ENCODE measurements at places on chromosomes 3 and 15. TPM values are rescaled to one million over a fixed set of nuclear protein-coding genes. Genes with fewer than 3 reads are reported as not detected.
A peak's percentile ranks its signal among the peaks of the same experiment; 100 is the strongest.

GRCh38 chr15:88061452-88061851, 195.1 kb downstream of the NTRK3 start:
- no peak for DNase-seq

DNA sequence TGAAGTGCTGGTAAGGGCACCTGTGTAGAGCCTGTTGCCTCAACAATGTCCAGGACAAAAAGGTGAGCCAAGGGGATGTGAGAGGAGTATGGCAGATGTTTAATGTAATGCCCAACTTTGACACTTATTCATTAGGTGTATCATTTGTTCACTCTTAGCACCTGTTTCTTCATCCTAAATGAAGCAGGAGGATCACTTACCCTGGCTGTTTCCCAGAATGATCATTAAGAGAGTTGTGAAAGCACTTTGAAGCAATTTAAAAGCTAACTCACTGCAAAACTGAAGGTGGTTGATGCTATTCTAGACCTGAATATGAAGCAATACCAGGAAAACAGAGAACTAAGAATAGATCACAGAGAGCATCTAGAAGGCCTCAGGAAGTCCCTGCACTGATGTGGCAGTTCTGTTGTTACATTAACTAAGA, 3.4 kb upstream of the HHLA2 start:
- no peak for DNase-seq

DNA sequence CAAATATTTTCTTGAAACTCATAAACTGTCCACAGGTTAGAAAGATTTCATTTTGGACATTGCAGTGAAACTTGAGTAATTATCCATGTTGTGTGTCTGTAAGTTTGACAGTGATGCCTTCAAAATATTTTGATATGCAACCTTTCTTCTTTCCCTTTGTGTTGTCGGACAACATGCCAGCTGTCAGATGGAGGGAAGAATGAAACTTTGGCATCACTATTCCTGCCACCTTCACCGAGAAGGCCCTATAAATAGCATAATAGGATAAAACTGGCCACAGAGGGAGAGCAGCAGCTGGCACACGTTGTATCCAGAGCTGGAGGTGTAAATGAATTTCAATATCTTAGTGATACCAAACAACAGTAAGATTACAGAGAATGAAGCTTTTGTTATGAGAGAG, 436.7 kb upstream of the CFAP20DC start:
- DNase-seq: no peak

- DNase-seq: no peak
These were observed 78.8 kb upstream of the SLC6A6 start for GRCh38 chr3:14323401-14324223.

DNA sequence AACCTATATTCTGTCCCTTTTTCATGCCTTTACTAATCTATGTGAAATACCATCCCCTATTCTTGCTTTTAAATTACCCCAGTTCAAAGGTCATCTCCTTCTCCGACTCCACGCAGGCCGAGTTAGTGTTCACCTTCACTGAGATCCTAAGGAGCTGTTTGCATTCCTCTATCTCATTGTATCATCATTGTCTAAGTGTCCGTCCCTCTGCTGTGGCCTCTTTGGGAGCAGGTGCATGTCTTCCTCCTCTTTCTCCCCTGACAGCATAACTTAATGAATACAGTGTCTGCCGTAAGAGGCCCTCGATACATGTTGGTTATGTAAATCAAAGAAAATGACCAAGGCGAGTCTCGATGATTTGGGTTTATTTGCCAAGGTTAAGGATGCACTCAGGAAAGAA, 4.9 kb upstream of the PPP1R2 start:
- DNase-seq: no peak

DNA sequence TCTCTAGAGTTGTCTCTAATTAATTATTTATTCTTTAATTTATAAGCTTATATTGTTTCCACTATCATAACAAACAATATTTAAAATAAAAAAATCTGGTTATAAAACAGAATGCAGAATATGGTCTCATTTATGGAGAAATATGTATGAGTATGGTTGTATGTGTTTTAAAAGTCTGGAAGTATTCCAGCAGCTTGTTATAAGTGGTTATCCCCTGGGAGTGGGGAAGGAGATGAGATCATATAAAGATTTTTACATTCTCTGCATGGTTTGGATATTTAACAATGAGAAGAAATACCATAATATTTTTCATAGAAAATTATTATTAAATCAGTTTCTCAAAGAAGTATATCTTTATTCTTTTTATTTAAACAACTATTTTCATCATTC, 135.4 kb upstream of the MB21D2 start:
- DNase-seq: peak; percentile 45

- no peak for DNase-seq
These were observed 416.7 kb upstream of the SEMA6D start for GRCh38 chr15:47300596-47300995.

DNA sequence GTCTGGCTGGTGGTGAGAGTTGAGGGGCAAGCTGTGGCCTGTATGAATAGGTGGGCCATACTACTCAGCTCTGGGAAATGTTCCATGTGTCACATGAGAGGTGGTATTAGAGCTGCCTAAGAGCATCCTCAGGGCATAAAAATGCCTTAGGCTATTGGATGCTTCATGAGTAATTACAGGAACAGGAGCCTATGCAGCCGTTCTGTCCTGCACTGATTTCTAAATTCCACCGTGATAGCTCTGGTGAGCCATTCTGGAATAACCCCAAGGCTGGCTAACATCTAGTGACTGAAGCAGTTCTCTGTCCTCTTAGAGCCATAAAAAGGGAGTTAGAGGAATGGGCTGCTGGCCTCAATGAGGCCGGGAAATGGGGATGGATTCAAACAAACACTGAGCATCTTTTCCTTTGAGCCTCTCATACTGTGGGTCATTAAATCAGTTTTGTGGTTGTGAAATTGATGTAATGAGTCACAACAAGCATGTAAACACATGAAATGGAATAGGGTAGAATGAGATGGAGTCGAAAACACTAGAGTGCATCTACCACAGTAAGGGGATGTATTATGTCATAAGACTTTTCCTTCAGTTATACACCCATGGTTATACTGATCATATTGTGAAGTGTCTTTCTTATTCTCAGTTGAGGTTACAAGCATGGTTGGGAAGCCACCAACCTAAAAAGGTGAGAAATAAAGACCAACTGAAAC, 41.0 kb downstream of the DGKG start:
- no peak for DNase-seq

DNA sequence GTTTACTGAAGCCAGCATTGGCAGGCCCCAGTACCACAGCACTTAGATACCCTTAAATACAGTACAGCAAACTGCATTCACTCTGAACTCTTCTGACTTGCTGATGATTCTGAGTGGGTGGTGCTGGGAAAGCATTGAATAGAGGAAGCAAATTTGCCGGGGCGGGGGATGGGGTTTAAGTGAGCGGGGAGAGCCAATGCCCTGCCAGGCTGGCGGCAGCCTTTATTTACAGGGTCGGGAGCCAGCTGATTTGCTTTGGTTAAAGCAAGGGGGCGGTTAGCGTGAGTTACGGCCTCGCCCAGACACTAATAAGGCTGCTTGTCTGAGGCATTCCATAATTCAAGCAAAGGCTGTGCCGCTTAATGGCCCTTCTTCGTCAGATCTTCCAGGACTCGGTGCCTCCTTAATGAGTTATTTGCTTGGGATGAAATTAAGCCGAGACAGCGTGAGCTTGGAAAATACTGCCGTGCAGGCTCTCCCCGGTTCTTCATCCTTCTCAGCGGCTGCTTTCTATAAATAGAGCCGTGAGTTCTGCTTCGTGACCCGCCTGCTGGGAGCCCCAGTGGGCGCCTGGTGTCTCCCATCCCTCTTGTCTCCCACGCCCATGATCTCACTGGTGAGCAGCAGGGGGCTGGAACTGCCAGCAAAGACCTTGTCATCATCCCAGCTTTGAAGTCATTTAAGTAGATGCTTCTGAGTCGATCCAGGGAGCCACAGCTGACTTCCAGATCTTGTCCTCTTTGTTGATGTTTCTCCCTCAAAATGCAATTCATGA, 25.8 kb downstream of the SPSB4 start:
- peak; percentile 87 for DNase-seq

DNA sequence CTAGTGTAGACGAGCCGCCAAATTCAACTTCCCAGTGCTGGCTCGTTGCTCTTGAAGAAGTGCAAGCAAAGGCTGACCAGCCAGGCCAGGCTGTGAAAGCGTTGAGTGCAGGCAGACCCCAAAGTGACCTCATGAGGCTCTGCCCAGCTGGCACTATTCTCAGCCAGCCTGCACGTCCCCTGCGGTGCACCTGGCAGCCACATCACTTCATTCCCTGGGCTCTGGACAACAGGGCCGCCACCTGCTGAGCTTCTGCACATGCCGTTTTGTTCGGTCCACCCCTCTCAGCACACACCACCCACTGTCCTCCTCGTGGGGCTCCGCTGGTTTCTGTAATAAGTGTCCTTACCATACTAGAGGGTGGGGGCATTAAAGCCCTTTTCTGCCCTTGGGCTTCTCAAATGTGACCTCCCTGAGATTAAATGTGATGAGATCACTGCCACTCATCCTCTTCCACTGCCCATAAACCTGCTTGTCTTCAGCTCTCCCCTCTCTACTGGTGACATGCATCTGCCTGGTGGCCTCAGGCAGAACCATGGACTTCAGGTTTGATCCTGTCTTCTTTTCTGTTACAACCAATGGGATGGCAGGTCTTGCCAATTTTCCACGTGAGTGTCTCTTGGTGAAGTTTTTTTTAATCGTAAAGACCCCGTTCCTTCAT, 6.1 kb downstream of the RASGRF1 start:
- DNase-seq: no peak

- no peak for DNase-seq
These were observed 52.9 kb upstream of the RNU6-1 start for GRCh38 chr15:67892559-67893377.

DNA sequence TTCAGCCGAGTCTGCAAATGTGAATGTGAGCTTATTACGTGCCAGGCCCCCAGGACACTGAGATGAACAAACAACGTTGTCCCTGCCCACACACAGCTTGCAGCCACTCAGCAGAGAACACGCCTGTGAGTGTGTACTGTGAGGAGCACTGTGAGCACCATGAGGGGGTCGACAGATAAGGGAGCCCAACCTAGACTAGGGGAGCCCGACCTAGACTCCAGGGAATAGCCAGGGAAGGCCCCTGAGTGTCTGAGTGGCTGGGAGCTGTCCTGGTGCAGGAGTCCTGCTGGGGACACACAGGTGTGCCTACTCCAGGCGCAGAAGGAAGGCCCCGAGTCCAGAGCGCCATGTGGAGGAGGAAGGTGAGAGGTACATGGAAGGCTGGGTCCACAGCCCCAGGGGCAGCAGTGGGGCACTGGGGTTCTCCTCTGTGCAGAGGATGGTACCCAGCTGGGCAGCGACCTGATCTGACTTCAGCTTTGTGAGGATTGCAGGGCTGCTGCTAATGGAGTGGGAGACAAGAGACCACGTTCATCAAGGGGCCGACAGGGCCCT, 36.5 kb downstream of the MGLL start:
- no peak for DNase-seq

DNA sequence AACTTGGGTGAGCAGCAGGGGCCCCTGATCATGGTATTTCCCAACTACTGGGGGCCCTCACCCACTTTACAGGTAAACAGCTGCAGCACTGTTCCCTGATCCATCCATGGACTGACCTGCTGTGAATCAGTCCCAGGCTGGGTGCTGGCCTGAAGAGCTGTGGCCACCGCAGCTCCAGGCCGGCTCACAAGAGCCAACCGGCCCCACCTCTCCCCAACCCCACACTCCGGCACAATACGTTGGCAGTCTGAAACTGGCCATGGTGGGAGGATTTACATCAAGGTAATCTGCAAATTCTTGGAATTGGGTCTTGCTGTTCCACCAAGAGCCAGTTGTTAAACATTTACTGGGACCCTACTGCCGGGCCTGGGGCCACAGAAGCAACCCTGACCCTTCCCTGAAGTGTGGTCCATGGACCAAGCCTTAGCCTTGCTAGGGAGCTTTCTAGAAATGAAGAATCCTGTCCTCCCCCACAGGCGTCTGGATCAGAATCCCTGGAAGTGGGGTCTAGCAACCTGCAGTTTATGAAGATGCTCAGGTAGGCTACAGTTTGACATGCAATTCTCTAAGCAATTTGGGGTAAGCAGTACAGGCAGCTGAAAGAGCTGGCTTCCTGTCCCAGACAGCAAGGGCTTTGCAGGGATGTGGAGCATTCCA, 3.7 kb downstream of the SLC6A20 start:
- no peak for DNase-seq

- no peak for DNase-seq
These were observed 82.0 kb downstream of the ISL2 start for GRCh38 chr15:76418352-76419140.

DNA sequence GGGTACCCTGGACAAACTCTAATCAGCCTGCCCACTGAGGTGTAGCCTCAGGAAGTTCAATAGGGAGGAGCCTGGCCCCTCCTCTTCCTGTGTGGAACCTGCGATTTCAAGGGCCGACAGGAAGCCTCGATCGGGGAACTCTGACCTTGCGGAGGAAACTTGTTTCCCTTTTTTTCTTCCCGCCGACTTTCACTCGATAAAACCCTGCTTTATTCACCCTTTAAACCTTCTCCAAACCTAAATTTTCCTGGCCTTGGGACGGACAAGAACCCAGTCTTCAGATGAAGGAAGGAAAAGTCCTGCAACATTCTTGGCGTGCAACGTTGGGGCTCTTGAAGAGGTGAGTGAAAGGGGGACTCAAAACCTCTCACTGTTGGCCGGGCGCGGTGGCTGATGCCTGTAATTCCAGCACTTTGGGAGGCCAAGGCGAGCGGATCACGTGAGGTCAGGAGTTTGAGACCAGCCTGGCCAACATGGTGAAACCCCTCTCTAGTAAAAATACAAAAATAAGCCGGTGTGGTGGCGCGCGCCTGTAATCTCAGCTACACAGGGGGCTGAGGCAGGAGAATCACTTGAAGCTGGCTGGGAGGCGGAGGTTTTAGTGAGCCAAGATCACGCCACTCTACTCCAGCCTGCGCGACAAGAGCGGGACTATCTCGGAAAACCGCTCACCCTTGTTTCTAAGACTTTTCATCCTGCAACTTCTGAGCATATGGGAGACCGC, 208.2 kb downstream of the ZNF385D start:
- no peak for DNase-seq

DNA sequence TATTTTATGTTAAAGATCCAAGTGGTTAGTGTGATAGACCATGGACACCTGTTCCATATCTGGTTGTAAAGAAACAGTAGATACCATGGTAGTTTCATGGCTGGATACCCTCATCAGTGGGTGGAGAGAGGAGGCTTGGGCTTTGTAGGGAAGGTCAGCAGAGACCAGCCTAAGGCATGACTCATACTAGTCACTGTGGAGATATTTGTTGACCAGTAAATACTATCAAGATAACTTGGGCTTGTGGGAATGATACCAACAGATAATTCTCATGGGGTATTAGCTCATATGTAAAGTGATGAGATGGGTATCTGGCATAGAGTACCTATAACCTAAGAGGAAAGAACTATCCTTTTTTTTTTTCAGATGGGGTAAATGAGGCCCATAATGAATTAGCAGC, 354.5 kb downstream of the CACNA2D3 start:
- DNase-seq: no peak

Gene CCR9
- 0.25 TPM for polyA plus RNA-seq

Gene TF
- 1,472 TPM for polyA plus RNA-seq

Gene AMT
- polyA plus RNA-seq: 2.7 TPM

Gene CNTN4
- 8.8 TPM for polyA plus RNA-seq

Gene FBN1
- 5.1 TPM for polyA plus RNA-seq

Gene CASR
- polyA plus RNA-seq: not detected

Gene RAD51
- polyA plus RNA-seq: 24.7 TPM

Gene RAB5A
- 27.9 TPM for polyA plus RNA-seq

Gene RNF13
- polyA plus RNA-seq: 33.3 TPM

Gene P4HTM
- 64.8 TPM for polyA plus RNA-seq

Gene FANCD2OS
- not detected for polyA plus RNA-seq

Gene UPK1B
- polyA plus RNA-seq: 0.37 TPM

Gene ITIH1
- polyA plus RNA-seq: not detected

Gene RTP1
- polyA plus RNA-seq: 0.93 TPM

Gene GOLGA6A
- not detected for polyA plus RNA-seq

Gene ADAMTS7
- polyA plus RNA-seq: 0.97 TPM

Gene CD200R1
- not detected for polyA plus RNA-seq

Gene IL5RA
- 8.1 TPM for polyA plus RNA-seq

Gene TMEM207
- polyA plus RNA-seq: not detected

Gene LTK
- polyA plus RNA-seq: 2.4 TPM
